Activated CD4-positive, alpha-beta T cell treated with anti-CD3 and anti-CD28 coated beads, Interleukin-2, amount 10 ng/mL, durations not matched to agents 7 days and 5 days (primary cell): ENCODE measurements at places on chromosomes 7 and 10.

DNA sequence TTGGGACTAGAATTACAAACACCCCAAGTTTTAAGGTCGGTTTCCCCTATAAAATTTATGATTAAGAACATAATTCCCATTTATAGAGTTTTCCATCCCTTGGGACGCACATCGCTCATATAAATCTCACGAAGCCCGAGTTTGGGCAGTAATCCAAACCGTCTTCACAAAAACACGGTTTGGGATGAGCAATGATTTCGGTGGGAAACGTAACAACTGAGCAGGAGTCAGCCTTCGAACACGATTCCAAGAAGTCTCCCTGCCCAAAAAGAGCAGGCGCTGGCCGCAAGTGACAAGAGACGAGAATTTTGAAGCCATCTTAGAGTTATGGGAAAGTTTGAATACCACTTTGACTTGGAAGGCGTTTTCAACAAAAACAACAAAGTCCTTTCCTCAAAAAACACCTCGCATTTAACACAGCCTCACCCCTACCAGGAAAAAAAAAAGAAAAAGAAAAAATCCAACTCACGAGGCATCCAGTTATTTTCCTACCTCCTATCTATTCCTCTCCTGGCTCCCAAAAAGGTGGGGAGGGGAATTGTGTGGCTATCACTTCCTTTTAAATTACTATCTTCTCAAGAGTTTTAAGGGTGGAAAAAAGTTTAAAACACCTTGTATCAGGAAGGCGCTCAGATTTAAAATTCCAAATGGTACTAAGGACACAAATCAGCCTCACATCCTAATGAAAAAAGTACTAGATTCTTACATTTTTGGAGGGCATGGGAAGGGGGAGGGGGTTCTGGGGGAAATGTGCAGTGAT lies 1.6 kb downstream of the SEPHS1 start:
- H3K36me3 ChIP-seq: peaks cover 20% of the 10 kb centered on the region
- H3K4me1 ChIP-seq: peaks cover 56% of the 10 kb centered on the region
- peak overlapping the region; percentile 86 for H3K4me3 ChIP-seq
- DNase-seq: no peak
- peak overlapping the region; percentile 91 for H3K27ac ChIP-seq

DNA sequence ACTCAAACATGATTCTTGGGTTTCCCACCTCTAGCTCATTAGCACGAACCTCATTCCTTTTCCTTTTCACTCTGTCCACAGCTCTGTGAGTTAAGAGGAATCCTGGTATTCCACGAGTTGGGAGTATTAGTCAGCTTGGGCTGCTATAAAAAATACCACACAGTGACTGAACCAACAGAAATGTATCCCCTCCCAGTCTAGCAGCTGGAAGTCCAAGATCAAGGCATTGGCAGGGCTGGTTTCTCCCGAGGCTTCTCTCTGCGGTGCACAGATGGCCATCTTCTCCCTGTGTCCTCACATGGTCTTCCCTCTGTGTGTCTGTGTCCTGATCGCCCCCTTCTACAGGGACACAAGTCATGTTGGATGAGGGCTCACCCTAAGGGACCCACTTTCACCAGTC lies 261.6 kb downstream of the TNS3 start:
- DNase-seq: no peak

DNA sequence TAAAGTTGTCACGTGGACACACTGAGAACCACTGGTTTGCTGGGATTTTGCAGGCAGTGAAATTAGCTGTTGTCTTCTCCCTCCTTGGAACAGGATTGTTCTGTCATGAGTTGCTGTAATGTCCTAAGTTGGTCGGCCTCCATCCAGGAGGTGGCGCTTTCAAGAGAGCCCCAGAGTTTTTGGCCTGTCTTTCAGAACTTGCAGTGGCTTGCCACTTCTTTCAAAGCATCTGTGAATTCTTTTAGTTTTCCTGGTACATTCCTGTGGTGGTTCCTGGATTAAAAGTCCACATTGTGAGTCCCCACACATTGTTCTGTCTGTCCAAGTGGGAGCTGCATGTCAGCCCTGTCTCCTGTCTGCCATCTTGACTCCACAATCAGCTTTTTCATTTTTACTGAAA lies 133.8 kb downstream of the PON1 start:
- no peaks in the 10 kb centered on the region for H3K36me3 ChIP-seq
- H3K4me1 ChIP-seq: no peaks in the 10 kb centered on the region
- no peak for DNase-seq
- no peak overlapping the region for H3K4me3 ChIP-seq

- no peaks in the 10 kb centered on the region for H3K27me3 ChIP-seq
- no peak overlapping the region for H3K4me3 ChIP-seq
- no peak for DNase-seq
- peaks cover 21% of the 10 kb centered on the region for H3K36me3 ChIP-seq
Measured at GRCh38 chr7:30468041-30468440, 10.5 kb downstream of the NOD1 start.

- H3K4me3 ChIP-seq: no peak overlapping the region
- H3K36me3 ChIP-seq: peaks cover 6% of the 10 kb centered on the region
- H3K27me3 ChIP-seq: peaks cover 64% of the 10 kb centered on the region
- no peak overlapping the region for H3K27ac ChIP-seq
- DNase-seq: no peak
- peaks cover 15% of the 10 kb centered on the region for H3K4me1 ChIP-seq
Measured at GRCh38 chr10:113987805-113988204, 55.9 kb upstream of the ADRB1 start.

DNA sequence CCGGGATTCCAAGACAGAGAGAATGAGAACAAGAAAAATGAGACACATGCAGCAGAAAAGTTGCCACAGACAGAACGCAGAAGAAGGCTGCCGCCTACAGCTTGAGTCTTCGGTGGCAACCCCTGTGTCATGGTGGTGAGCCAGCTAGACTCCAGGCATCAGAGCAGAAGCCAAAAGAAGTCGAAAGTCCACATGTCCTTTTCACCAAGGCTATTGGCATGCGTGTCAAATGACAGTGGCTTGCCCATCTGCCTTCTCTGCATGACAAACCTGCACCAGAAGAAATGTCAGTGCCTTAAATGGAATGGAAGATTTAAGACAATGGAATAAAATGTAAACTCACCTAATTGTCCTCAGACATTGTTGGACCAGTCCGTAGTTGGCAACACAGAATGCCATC lies 93.9 kb upstream of the NPSR1 start:
- no peaks in the 10 kb centered on the region for H3K4me1 ChIP-seq
- H3K4me3 ChIP-seq: no peak overlapping the region
- H3K27me3 ChIP-seq: no peaks in the 10 kb centered on the region

DNA sequence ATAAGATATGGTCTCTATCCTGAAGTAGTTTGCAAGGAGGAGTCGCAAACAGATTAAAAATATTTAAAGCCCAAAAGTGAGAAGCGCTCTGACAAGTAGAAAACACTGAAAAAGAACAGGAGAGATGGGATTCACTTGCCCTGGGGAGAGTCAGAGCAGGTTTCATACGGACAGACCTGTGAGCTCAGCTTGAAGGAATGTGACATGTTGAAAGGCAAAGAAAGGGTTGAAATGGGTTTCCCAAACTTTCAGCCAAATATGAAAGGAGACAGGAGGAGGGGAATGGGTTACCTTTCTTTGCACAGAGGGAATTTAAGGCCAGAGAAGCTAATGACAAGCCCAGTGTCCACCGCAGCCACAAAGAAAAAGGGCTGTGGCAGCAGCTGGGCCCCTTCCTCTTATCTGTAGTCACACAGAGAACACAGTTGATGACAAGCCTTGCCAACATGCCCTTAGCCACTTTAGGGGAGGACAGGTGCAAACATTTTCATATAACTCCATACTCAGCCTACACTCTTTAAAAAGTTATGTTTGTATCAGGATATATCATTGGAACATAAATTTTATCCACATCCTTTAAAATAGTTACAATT lies 14.9 kb downstream of the HOXA1 start:
- no peaks in the 10 kb centered on the region for H3K36me3 ChIP-seq
- peaks cover 19% of the 10 kb centered on the region for H3K27me3 ChIP-seq
- H3K4me1 ChIP-seq: peaks cover 7% of the 10 kb centered on the region
- H3K27ac ChIP-seq: no peak overlapping the region

DNA sequence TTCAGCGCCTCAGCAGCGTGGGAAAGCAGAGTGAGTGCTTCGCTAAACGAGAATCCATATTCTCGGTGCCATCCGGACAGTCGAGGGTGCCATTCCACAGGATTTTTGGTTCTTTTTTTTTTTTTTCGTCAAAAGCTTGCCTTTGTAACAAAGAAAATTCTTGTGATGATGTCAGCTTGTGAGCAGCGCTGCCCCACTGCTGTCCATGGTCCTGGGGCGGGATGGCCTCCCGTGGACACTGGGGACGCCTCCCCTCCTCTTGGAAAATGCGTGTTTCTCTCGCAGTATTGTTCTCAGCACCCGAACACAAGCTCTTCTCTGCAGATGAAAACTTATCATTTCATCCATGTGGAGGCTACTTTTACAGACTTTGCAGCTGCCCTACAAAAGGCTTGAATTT lies 477.4 kb downstream of the TCERG1L start:
- DNase-seq: no peak
- H3K36me3 ChIP-seq: no peaks in the 10 kb centered on the region
- H3K4me1 ChIP-seq: peaks cover 2% of the 10 kb centered on the region
- H3K4me3 ChIP-seq: no peak overlapping the region

- no peaks in the 10 kb centered on the region for H3K36me3 ChIP-seq
- no peaks in the 10 kb centered on the region for H3K27me3 ChIP-seq
- no peaks in the 10 kb centered on the region for H3K4me1 ChIP-seq
Measured at GRCh38 chr7:101450064-101450463, 87.4 kb downstream of the COL26A1 start.

DNA sequence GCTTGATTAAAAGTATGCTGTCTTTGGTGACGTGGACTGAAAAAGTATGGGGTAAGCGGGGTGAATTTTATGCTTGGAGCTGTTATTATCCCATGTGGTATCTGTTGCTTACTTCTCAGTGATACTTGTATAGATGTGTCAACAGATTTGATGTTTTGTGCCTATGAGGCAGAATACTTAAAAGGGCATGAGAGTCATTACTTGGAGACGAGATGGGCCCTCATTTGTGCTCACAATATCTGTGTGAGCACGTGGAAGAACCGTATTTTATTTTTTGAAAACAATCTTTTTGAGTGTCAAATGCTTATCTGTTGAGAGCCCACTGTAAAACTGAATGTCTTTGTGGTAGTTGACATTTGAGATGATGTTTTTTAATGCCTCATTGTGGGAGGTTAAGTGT lies 281.9 kb downstream of the EXOC4 start:
- no peaks in the 10 kb centered on the region for H3K4me1 ChIP-seq
- no peak for DNase-seq
- no peak overlapping the region for H3K4me3 ChIP-seq
- no peaks in the 10 kb centered on the region for H3K36me3 ChIP-seq
- H3K27ac ChIP-seq: no peak overlapping the region

DNA sequence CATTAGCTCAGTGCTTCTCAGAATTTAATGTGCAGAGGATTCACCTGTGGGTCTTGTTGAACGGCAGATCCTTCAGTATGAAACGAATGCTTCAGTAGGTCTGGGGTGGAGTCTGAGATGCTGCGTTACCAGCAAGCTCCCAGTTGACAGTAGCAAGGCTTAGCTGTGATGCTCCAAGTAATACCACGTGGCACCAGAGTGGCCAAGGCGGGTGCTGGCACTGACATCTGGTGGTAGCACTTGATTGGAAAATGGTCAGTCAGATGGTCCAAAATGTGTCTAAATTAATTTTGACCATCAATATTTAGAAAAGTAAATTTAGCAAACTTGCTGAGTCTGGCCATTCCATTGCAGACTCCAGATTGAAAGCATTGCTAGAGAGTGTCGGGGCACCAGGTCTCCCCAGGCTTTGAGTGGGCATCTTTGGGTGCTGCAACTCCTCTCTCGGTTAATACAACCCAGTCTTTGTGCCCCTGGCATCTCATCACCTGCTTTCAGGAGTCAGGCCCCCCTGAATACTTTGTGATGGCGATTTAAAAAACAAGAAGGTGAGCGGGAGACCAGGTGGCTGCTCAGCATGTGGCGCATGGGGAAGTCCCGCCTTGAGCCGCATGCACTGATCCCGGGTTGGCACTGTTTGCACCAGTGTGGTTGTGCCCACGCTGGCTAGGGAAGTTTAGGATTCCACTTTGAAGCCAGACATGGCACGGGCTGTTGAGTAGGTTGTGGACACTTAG lies 130.1 kb downstream of the NT5C2 start:
- no peak for DNase-seq
- no peaks in the 10 kb centered on the region for H3K27me3 ChIP-seq
- H3K4me1 ChIP-seq: no peaks in the 10 kb centered on the region
- no peaks in the 10 kb centered on the region for H3K36me3 ChIP-seq

DNA sequence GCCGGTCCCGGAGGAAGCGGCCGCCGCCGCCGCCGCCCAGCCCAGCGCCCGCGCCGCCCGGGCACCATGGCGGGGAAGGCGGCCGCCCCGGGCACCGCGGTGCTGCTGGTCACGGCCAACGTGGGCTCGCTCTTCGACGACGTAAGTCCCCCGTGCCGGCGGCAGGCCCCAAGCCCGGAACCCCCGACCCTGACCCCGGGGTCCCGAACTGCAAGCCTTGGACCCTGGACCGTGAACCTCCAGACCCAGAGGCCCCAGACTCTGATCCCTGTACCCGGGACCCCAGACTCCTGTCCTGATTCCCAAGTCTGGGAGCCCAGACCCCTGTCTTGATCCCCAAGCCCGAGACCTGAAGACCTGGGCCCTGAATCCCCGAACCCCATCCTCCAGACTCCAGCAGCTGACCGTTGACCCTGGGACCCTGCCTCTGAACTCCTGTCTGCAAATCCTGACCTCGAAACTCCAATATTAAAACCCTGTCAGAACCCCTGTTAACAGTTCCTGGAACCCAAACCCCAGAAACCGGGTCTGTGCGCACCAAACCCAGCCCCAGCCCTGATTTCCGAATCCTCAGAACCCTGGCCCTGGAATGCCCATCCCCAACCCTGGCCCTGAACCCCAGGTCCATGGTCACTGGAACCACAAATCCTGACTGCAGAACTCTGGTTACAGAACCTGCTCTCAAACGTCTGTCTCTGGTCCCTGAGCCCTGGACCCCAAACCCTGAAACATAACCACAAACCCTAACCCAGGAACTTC lies 623 bp downstream of the INPP5A start:
- H3K27me3 ChIP-seq: peaks cover 5% of the 10 kb centered on the region
- H3K36me3 ChIP-seq: peaks cover 6% of the 10 kb centered on the region
- peak overlapping the region; percentile 89 for H3K4me3 ChIP-seq
- DNase-seq: no peak

DNA sequence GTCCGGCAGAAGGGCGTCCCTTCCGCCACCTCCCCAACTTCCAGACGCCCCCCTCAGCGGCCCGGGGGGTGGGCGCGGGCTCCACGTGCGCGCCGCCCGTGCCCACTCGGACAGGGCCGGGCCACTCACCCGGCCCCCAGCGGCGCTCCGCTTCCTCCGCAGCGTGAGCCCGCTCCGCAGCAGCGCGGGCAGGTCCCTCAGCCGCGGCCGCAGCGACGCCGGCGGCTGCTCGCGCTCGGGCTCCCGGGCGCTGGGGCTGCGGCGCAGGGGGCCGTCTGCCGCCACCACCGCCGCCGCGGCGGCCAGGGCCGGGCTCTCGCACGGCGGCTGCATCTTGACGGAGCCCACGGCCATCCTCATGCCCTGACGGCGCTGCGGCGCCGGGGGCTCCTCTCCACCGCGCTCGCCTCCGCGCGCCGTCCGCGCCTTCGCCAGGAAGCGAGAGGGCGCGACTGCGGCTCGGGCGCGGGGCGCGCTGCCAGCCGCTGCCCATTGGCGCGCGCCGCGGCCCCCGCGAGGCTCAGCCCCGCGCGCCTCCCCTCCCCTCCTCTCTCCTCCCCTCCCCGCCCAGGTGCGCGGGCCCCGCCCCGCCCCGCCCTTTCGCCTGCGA lies at the start of gene RAPGEF5:
RAPGEF5 (minus strand) TSS at position 454 of the 610 bp plus-strand sequence; CDS start at position 360, 94 bp downstream.
- DNase-seq: no peak
- H3K27ac ChIP-seq: no peak within 1 kb of the TSS
- peaks cover 52% of the 10 kb centered on the region for H3K27me3 ChIP-seq
- H3K4me1 ChIP-seq: peaks cover 3% of the 10 kb centered on the region
- peak within 1 kb of the TSS; percentile 66 for H3K4me3 ChIP-seq
